CD4-positive, CD25-positive, alpha-beta regulatory T cell (primary cell): ENCODE measurements at places on chromosomes 11 and 22. TPM values are rescaled to one million over a fixed set of nuclear protein-coding genes. Genes with fewer than 3 reads are reported as not detected.

Gene MMP12
- not detected for polyA plus RNA-seq

Gene RBFOX2
- polyA plus RNA-seq: not detected

Gene TRPC6
- not detected for polyA plus RNA-seq

Gene DGKZ
- polyA plus RNA-seq: 43.2 TPM

Gene THAP7
- 38.5 TPM for polyA plus RNA-seq

Gene GALNT18
- not detected for polyA plus RNA-seq

Gene GAL3ST1
- not detected for polyA plus RNA-seq

Gene MOV10L1
- polyA plus RNA-seq: not detected

Gene CASP5
- 0.24 TPM for polyA plus RNA-seq

Gene CWC15
- 85.8 TPM for polyA plus RNA-seq

Gene ADAMTS15
- polyA plus RNA-seq: not detected

Gene C22orf31
- polyA plus RNA-seq: not detected

Gene RHOG
- polyA plus RNA-seq: 276 TPM

- DNase-seq: no peak
Measured at GRCh38 chr22:43978558-43978957, 23.3 kb downstream of the SAMM50 start.

DNA sequence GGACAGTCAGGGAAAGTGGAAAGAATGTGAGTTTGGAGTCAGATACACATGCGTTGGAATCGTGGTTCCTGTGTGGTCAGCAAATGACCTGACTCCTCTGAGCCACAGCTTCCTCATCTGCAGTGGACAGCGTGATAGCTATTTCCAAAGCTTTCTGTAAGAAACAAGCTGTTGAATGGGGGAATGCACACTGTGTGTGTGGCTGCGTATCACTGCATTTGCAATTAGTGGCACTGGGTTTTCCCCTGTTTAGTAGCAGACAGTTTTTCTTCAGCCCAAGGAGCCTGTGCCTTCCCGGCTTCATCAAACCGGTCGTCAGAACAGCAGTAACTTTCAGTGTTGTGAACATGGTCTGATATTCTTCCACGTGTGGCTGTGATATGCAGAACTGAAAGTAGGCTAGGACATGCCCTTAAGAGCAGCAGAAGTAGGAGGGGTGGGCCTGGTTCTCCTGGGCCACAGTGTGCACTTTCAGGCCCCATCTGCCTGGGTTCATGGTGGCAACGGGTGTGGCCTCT is 121.5 kb downstream of the RRAS2 start:
- no peak for DNase-seq

DNA sequence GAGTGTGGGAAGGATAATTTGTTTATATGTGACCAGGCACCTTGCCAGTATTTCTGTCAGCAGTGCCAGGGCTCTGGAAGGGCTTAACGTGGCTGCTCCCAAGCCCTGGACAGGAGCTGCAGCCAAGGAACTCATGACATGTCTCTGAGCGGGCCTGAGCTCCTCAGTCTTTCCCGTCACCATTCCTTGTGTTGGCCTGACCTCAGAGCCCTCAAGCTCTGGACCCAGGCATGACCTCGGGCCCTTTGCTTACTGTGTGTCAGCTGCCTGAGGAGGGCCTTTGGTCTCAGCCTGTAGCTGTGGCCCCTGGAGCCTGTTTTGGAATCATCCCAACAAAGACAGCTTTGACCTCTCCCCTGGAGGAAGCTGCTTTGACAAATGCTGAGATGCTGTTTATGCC is 264.1 kb upstream of the PLET1 start:
- no peak for DNase-seq

- DNase-seq: no peak
Measured at GRCh38 chr22:33572086-33572485, 348.2 kb downstream of the LARGE1 start.

DNA sequence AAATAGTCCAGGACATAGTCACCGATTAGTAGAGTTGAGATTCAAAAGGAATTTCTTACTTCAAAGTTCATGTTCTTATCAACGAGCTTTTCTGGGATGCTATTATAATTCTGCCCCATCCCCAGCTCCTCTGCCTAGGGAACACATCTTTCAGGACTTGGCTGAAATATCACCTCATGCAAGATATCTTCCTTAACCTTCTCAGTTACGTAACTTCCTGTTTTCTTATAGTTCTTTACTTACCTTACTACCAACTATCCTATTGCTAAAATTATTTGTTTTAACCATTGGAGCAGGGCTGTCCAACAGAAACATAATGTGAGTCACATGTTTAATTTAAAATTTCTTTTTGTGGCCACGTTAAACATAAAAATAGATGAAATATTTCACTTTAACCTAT is 2.3 kb downstream of the NARS2 start:
- DNase-seq: no peak

GRCh38 chr11:82183346-82183745 is 550.3 kb downstream of the FAM181B start:
- DNase-seq: no peak

- DNase-seq: no peak
Measured at GRCh38 chr11:119727523-119728151, 1.4 kb downstream of the NECTIN1 start.

DNA sequence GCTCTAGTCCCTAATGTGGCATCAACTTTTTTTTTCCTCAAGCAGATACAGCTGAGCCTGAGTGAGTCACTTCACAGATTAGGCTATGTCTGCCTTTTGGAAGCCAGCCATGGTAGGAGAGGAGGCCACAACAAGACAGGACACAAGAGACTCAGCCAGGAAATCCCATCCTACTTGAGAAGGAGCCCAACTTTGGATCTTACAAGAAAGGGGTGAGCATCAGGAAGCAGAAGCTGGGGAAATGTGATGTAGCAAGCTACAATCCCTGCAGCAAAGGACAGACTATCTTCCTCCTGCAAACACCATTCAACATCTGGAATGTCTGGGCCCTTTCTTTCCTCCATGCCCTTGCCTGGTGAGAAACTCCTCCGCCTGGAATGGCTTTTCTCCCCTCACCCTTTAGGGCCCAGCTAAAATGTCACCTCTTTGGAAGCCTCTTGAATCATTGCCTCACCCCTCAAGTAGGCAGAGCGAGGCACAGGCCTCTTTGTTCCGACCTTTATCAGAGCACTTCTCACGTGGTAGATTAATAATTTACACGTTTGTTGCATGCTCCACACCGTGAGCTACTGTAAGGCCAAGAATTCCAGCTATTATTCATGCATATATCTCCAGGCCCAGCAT is 156.4 kb upstream of the PITPNB start:
- DNase-seq: no peak

DNA sequence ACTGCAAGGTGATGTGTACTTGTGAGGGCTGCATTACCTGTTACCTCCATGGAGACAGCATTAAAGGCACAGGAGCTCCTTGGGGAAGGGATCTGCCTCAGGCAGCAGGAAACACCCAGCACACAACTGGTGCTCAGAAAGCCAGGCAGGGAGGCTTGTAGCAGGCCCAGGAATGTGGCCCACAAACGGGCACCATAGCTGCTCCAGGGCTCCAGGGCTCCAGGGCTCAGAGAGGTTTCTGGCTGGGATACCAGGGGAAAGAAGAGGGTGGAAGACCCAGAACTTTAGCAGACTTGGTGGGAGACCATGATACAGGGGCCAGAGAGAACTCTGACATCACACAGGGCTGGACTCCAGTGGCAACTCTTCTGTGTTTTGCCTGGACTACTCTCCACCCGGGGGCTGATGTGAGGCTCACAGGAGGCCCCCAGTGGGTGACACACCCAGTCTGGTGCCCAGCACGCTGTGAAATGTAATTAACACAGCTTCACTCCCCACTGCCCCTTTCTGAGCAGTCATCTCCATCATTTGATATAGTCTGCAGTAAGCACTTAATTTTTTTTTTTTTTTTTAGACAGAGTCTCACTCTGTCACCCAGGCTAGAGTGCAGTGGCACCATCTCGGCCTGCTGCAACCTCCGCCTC is 14.7 kb upstream of the SULT4A1 start:
- DNase-seq: no peak

DNA sequence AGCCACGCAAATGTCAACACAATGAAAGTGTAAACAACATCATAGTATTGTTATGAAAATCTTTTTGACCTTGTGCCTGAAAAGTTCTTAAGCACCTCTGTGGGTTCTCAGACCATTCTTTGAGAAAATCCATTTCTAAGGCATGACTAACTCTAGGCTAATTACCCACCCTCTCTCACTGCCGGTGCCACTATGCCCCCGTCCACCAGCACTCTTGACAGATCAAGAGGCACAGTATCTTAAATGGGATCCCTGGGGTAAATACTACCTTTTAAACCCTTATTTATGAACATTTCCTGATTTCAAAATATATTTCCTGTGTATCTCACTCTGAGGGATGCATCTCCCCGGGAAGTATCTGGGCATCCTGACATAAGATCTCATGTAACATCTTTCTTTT is 607.5 kb downstream of the METTL15 start:
- DNase-seq: no peak

- no peak for DNase-seq
Measured at GRCh38 chr11:104522650-104523049, 358.7 kb upstream of the PDGFD start.

DNA sequence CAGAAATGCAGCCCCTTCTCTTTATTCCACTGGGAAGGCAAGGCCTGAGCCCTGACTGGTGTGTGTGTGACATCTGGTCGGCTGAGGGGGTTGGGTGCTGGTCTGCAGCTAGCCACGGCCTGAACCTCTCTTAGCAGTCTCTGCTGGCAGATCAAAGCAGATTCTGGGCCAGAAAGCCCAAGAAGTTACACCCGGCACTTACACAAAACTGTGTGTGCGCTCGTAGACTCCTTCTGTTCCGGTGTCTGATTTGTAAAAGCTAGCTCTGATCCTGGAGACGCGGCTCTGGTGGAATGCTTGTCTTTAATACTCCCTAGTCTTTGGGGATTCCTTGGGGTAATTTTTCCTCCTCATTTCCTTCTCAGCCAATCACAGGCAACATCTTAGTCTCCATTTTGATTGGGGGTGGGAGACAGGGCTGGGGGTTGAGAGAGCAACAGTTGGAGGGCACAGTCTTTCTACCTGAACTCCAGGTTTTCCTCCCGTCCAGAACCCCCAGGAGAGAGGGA is 5.5 kb downstream of the PKNOX2 start:
- no peak for DNase-seq

DNA sequence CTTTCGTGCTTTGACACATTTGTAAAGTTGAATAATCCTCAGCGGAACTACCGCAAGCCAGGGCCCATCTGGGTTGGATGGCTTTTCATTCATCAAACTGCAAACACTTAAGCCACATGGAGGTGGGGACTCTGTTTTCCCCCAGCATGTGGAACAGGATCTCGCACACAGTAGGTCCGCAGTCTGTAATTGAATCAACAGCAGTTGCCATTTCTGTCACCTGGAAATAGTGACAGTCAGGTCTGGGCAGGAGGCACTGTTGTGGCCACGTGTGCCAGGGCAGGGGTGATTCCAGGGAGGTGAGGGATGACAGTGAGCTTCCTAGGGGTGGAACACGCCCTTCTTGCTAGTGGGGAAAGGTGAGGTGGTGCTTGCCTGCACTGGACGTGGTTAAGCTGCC is 50.7 kb upstream of the ANO1 start:
- DNase-seq: no peak

- DNase-seq: no peak
Measured at GRCh38 chr11:102653744-102654291, 28.7 kb upstream of the MMP20 start.

- no peak for DNase-seq
Measured at GRCh38 chr11:45208135-45208534, 61.7 kb downstream of the PRDM11 start.

- DNase-seq: no peak
Measured at GRCh38 chr11:85825616-85826015, 14.7 kb upstream of the SYTL2 start.

DNA sequence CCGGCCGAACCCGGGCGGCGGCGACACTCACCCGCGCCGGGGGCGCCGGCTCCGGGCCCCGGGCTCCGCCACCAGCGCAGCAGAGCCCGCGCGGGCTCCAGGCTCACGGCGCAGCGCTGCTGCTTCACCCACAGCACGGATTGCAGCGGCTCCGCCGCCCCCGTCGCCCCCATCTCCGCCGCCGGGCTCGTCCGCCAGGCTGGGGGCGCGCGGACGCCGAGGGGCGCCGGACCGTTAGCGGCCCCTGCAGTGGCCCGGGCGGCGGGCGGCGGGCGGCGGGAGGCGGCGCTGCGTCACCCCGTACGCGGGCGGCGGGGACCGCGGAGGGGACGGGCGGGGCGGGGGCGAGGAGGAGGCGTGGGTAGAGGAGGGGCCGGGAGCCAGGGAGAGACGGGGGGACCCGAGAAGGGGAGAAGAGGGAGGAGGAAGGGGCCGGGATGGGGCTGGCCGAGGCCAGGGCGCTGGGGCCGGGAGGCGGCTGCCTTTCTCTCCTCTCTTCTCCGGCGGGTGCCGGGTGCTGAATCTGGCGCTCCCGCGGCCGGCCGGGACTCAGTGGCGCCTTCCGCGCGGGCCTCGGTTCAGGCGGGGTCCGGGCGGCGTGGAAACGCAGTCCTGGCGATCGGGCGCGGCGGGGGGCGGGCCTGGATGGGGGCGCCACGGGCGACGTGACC is at the start of gene CERK:
TSS of gene CERK (minus strand) at position 277 of the 671 bp plus-strand sequence. CDS start at position 173, 104 bp downstream.
- peak; percentile 70 for DNase-seq

DNA sequence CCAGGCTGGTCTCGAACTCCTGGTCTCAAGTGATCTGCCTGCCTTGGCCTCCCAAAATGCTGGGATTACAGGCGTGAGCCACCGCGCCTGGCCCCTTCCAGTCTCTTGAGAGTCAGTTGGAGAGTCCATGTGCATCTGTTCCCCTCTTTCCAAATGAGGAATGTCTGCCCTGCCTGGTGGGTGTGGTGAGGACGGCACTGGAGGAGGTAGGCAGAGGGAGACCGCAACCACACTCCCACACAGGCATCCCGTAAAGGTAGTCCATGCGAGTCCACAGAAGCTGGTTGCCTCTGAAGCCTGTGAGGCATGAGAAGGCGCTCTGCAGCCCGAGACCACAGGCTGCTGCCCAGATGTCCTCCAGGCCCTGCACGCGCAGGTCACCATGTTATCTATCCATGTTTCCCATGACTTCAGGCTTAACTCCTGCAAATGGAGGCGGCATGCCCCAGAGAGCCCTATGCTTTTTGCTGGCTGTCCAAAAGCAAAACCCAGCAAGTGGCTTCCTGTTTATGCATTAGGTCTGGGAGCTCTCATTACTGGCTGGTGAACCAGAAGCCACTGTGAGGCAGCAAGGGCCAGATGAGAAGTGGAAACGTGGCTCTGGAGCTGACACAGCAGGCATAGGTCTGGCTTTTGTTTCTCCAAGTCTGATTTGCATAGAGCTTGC is 43.4 kb downstream of the GRIK4 start:
- DNase-seq: no peak

DNA sequence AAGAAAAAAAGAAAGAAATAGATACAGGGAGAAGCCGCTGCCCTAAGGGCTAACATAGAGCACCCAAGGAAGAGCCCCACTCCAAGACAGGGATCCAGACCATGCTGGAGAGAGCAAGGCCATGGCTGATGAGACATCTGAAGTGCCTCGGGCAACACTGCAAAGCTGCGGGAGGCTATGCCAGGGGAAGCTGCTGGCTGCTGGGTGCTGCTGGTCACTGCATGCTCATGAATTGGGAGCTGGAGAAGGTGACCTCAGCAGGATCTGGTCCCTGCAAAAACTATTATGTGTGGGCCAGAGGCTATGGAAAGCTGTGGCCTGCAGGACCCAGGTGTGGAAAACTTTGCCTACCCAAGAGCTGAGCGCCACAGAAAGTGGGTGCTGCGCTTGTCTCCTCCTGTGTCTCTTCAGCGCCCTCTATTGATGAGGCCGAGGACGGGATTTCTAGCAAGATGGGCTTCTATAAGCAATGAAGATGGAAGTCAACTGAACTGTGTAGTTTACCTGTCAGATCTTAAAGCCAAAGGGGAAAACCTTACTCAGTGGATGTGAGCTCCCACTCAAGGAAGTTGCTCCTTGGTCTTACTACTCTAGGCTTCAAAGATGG is 17.3 kb upstream of the SLC29A2 start:
- peak; percentile 87 for DNase-seq

GRCh38 chr11:10440401-10440800 is 14.7 kb upstream of the AMPD3 start:
- DNase-seq: no peak

- DNase-seq: no peak
Measured at GRCh38 chr22:31869739-31870138, 74.6 kb upstream of the YWHAH start.
